ENCODE measurements at places on chromosomes 4 and X.

DNA sequence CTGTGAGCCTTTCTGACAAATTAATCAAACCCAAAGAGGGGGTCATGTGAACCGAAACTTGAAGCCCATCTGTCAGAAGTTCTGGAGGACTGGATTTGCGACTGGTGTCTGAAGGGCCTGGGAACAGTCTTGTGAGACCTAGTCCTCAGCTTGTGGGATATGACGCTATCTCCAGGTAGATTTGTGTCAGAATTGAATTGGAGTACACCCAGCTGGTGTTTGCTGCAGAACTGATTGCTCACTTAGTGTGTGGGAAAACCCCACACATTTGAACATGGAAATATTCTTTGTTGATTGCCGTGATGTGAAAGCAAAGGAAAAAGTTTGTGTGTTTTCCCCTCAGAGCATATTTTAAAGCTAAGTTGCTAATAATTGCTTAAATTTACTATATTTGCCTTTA is 30.3 kb upstream of the TMSB15B start:
- DNase-seq = no peak

DNA sequence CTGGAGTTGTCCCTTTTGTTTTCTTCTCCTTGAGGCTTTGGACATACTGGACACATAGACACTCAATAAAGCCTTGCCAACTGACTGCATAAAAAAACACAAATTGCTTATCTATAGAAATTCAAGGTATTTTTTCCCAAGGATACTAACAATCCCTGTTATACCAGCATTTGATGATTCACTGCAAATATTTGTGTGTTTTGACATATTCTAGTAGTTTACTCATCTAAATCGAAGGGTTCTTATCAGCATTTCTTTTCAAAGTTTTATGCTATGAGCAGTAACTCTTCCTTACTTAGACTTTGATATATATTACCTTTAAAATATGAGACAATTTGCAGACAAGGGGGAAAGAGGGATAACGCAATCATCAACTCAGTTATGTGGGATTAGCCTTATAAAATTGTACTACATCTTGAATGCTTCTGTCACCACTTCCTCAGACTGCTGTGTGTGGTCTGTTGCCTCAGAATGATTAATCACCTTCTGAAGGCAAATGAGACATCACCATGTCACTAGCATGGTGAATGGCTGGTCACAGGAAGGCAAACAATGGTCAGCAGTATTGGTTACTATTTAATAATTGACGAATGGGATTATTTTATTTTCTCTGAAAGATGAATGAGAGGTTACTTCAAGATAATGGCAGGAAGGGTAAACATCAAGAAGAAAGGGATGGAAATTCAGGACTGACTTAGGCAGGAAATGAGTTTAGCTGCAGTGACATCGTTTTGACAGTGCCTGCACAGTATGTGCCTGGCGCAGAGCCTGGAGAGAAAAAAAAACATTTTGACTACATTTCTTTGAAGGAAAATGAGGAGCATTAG is 544.3 kb upstream of the CNKSR2 start:
- no peak for DNase-seq

DNA sequence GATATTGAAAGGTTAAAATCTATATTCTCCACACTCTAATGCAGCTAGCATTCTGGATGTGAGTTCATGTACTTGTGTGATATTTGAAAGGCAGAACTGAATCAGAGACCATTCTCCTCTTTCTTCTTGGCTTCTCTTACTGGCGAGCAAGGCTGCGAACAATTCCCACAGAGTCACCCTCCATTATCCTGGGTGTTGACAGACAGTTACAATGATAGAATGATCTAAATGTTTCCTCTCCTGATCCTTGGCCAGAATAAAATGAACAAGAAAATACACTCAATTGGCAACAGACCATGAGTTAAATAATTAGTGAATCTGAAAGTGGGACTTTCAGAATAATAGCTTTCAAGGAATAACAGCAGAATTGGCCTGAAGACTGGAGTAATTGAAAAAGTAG is 342.8 kb downstream of the RAPGEF2 start:
- no peak for DNase-seq

GRCh38 chrX:10569946-10570345 is 50.4 kb downstream of the MID1 start:
- no peak for DNase-seq

DNA sequence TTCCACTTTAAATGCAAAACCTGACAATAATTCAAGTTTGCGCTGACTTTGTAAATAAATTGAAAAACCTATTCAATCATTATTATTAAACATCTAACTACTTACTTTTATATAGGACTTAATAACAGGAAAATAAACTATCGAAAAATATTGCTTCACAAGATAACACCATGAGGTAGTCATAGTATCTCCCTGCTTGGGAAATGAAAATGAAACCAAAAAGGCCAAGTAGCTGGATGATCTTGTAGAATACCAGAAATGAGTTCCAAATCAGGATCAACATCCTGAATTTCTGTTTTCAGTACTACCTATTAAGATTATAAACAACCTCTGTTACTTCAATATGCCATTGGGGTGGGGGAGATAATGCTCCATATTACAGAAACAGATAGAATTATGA is 58.9 kb downstream of the CHIC2 start:
- DNase-seq = no peak

DNA sequence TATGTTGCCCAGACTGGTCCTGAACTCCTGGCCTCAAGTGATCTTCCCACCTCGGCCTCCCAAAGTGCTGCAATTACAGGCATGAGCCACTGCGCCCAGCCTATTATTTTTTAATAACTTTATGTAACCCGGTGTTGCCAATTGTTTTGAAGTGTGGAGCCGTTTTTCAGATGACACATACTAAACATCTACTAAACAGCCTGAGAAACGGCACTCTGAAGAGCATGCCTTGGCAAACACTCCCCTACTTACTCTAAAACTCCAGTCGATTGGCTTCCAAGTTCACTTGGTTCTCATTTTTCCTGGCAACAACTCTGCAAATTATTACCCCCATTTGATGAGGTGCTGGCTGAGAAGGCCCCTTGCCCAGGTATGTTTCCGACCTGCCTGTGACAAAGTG is 131.1 kb downstream of the GPR143 start:
- no peak for DNase-seq

DNA sequence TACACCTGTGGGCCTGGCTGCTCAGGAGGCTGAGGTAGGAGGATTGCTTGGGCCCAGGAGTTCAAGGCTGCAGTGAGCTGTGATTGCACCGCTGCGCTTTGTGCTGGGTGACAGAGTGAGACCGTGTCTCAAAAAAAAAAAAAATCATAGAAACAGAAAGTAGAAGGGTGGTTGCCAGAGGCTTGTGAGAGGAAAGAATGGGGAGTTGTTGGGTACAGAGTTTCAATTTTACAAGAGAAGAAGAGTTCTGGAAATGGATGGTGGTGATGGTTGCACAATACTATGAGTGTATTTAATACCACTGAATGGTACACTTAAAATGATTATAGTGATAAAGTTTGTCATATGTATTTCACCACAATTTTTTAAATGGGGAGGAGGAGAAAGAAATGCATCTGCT is 10.2 kb upstream of the GLOD5 start:
- no peak for DNase-seq

DNA sequence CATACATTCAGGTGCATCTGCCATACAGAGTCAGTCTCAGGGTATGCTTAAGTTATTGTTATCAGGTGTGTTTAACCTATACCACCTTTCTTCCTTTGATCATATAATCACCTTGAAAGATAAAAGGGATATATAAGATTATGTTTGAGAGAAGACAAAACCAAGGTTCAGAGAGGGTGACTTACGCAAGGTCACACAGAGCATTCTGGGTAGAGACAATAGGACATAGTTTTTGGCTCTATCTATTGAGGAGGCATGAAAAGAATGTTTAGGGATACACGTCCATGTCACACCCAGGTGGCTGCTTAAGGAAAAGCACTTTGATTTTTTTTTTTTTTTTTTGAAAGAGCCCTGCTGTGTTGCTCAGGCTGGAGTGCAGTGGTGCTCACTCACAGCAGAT is 327.1 kb upstream of the RPS6KA3 start:
- DNase-seq = no peak

- no peak for DNase-seq
Observed at GRCh38 chr4:40283968-40284367, 51.2 kb upstream of the CHRNA9 start.

DNA sequence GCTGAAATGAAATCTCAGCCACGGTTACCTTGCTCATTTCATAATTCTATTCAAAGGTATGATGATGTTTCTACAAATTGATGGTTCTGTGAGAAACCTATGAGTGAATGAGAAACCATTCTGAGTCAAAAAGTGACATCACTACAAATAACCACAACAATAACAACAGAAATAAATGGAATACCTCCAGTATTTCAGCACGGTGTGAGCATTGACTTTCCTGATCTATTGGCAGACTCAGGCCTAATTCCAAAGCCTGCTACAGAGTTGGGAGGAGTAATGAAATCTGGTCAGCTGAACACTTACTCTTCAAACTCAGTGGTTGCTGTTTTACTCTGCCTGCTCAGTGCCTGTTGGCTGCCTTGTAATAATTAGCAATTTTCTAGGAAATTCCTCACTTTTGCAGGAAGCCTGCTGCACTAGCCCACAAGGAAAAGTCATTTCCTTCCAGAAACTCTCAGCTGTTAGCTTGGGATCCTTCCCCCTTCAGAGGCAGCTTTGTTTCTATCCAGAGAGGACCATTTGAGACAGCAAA is 18.8 kb upstream of the SYNPO2 start:
- no peak for DNase-seq

- DNase-seq = peak; percentile 49
Observed at GRCh38 chr4:87121341-87122065, 98.9 kb downstream of the KLHL8 start.

- DNase-seq = no peak
Observed at GRCh38 chr4:53780736-53781400, 189.6 kb upstream of the LNX1 start.

DNA sequence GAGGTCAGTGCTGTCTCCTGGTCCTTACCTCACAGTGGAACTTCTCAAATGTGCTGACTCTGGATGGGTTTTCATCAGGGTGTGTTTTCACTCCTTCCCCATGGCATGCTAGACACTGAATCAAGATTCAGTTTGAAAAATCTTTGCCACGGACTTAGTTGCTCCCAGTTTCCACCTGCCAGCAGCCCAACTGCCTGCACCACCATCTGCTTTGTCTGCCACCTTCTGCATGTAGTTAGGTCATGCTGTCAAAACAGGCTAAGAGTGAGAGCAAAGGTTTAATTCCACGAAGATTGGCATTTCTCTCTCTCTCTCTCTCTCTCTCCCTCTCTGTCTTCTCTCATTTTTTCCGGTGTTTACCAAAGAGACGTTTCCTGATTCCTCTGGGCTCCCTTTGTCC is 258.0 kb upstream of the EDNRA start:
- DNase-seq = no peak

DNA sequence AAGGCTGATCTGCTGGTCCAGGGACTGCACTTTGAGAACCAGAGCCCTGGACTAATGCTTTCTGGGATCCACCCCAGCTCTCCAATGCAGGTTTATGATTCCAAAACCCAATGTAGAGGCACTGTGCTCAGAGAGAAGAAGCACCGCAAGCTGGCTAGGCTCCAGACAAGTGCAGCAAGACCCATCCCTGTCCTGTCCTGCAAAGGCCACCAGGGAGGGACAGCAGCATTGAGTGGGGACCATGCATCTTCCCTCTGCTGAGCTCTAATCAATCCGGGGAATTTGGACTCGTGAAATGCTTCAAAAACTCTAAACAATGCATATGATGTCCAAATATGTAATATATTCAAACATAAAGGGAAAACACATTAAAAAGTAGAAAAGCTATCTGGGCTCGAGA is 10.8 kb upstream of the NSG1 start:
- DNase-seq = no peak

DNA sequence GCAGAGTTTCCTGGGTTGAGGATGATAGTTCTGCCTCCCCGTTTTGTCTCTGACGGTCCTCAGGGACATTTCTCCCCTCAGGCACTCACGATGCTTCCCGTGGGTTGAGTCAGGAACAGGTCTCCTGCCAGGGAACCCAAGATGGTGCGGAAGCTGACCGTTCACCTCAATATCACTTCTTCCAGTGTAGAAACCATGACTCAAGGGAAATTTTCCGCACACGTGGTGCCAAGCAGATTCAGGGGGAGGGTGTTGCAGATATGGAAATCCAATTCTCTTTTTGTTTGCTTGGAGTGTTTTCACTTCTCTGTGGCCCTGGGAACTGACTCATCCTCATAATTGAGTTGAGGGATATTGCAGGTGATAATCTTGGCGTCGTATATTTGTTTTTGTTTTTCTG is 46.7 kb downstream of the CXorf49B start:
- no peak for DNase-seq

Measured in NCI-H446 (cell line).